Inflammatory macrophage treated with lipopolysaccharide for 4 hours (primary cell): ENCODE measurements at places on chromosomes 7 and 10.

- DNase-seq = no peak
Observed at GRCh38 chr10:78544423-78545090, 510.9 kb downstream of the RPS24 start.

DNA sequence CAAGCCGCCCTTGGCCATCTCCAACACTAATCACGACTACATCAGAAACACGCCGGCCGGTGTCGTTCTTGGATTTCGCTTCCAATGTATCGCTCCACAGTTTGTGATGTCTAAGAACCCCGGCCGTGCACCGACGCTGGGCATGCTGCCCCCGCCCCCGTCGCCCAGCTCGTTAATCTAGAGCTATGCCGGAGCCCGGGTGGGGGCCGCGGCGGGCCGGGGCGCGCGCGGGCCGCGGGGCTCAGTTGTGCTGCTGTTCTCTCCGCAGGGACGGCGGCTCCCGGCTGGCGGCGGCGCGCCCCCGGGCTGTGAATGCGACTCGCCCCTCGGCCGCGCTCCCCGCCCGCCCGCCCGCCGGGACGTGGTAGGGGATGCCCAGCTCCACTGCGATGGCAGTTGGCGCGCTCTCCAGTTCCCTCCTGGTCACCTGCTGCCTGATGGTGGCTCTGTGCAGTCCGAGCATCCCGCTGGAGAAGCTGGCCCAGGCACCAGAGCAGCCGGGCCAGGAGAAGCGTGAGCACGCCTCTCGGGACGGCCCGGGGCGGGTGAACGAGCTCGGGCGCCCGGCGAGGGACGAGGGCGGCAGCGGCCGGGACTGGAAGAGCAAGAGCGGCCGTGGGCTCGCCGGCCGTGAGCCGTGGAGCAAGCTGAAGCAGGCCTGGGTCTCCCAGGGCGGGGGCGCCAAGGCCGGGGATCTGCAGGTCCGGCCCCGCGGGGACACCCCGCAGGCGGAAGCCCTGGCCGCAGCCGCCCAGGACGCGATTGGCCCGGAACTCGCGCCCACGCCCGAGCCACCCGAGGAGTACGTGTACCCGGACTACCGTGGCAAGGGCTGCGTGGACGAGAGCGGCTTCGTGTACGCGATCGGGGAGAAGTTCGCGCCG is 1.9 kb downstream of the VWC2 start:
- DNase-seq = no peak

DNA sequence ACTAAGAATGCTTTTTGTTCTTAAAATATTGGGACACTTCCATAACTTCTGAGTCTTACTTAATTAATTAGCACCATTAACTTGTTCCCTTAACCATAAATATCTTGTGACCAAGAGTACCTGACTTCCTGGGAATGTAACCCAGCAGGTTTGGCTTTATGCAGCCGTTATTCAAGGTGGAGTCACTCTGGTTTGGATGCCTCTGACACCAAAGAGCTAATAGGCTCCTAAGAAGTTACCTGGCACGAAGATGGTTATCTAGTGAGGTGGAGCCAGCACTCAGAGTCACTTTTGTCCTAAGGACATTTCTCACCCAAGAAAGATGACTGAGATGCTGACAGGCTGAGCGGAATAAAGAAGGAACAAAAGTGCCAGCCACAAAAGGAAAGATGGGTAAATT is 172.3 kb downstream of the C1GALT1 start:
- DNase-seq = no peak

DNA sequence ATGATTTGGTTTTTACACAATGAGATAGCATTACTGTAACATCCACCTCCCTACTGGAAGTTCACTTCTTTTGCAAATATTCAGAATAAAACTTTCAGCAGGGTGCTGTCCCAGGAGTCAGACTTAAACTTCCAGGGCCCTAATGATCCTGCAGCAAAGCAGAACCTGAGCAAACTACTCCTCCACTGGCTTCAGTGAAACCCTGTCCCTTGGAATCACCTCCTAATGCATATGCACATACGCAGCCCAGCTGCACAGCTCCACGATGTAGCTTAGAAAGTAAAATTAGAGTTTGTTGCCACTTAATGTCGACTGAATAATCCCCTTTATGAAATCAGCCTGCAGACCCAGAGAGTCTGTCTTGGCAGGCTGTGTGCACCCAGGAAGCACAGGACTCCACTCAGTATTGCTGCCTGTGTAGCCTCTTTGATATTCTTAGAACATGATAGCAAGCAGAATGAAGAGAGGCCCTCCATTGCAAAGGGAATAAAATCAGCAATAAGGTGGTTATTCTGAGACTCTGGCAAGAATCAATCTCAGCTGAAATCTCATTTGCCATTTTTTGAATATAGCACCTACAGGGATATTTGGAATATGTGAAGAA is 1.6 kb downstream of the NPSR1 start:
- DNase-seq = no peak

DNA sequence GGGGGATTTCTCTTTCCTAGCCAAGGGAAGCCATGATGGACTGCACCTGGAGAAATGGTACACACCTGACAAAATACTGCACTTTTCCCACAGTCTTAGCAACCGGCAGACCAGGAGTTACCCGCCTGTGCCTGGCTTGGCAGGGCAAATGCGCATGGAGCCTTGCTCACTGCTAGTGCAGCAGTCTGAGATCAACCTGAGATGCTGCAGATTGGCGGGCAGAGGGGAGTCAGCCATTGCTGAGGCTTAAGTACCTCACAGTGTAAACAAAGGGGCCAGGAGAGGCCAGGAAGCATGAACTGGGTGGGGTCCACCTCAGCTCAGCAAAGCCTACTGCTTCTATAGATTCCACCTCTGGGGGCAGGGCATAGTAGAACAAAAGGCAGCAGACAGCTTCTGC is 49.4 kb downstream of the OR13A1 start:
- DNase-seq = no peak

DNA sequence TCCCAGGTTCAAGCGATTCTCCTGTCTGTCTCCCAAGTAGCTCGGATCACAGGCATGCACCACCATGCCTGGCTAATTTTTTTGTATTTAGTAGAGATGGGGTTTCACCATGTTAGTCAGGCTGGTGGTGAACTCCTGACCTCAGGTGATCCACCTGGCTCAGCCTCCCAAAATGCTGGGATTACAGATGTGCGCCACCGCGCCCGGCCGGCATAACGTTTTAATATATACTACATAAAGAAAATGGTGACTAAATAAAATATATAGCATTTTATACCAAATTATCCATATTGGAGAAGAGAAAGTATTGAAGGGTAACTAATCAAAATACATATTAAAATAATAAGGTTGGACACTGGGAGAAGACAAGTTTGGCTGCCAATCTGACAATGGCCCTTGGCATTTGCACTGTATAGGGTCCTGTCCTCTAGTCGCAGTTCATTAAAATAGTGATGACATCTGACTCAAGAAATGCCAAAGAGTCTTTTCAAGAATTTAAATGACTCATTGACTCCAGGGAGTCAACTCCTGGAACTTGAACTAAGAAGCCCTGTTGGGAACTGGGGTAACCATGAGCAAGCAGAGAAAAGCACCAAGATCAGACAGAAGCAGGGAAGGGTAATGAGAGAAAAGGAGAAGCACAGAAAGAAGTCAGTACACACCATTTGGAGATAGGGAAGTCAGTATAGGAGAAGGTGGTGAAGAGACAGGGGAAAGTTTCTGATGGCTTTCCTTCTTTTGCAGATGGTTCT is 91.1 kb downstream of the CH25H start:
- DNase-seq = peak; percentile 79

- peak; percentile 72 for DNase-seq
Observed at GRCh38 chr10:76305930-76306615, 874.6 kb downstream of the LRMDA start.

- no peak for DNase-seq
Observed at GRCh38 chr7:96178581-96178980, 143.3 kb downstream of the SLC25A13 start.

- no peak for DNase-seq
Observed at GRCh38 chr10:113524120-113524519, 28.7 kb upstream of the HABP2 start.
